ENCODE measurements at places on chromosomes 3 and 15.

DNA sequence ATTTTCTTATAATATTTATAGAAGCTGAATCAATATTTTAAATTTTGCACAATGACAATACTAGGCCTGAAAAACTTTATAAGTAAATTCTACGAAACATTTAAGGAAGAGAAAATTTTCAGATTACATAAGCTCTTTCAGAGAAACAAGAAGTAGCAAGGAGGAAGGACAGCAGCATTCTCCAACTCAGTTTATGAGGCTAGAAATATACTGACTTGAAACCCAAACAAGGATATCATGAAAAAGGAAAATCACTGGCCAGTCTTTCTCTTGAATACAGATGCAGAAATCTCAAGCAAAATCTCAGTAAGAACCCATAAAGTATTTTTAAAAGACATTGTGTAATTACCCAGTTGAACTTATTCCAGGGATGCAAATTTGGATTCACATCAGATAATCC, 121.3 kb downstream of the STAC start:
- DNase-seq: no peak

DNA sequence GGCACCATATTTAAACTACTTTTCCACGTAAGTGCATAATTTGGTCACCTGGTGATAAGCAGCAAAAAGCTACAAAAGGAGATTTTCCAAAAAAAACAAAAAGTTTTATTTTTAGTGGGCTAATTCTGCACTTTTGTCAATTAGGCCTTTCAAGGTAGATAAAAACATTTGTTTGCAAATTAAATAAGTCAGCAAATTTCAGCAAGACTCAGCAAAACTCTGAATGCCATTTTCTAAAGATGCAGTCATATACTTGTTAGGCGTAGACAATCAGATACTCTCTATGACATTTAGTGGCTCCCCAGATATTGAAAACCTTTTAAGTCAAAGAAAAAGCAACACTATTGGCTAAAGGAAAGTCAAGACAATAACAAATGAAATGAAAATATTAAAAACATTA, 400.2 kb upstream of the GOLIM4 start:
- no peak for DNase-seq

- no peak for DNase-seq
These were observed 664.0 kb upstream of the SGO1 start for GRCh38 chr3:20849975-20850374.

DNA sequence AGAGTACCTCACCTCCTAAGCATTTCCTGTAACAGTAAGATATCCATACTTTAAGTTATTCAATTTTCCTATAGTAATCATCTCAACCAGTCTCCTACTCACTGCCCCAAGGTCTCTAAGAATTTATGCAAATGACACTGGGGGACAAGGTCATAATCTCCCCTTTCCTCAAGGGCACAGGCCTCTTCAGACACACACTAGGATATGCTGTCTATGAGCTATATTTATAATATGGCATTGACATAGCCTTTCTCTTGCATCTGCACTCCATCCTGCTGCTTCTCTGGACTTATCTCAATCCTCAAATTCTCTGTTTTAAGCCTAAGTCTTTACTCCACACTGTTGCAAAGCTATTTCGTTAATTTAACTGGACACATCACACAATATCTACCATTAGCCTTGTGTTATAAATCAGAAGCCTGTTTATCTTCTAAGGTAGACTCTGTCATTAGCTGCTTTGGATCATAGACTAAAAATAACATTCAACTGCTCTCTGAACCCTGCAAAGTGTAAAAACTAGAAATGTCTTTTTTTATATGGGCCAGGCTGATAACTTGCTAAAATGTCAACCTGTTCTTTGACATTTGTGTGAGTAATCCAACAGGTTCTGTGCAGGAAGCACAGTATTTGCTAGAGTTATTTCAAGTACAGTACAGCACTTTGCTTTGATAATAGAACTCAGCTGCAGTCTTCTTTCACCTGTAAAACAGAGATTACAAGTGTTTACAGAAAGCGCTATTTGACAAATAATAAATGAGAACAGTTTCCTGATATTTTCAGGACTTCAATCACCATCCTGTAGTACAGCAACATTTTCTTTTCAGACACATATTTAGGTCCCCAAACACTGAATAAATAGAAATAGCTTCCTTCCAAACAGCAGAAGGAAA, 17.8 kb upstream of the SEC62 start:
- no peak for DNase-seq

DNA sequence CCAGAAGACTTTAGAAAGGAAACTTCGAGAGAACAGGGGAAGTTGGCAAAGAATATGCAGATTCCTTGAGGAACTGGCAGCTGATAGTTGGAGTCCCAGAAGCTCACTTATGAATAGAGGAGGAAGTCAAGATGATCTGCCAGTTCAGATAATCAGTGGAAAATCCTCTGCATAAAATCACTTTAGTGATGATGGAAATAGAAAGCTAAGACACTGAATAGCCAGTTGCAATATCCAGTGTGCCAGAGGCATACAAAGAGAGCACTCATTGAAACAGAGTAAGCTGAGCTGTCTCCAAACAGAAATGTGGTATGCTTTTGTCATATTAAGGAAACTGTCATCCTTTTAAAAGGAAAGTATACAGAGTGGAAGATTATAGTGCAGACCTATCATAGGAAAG, 1207.6 kb downstream of the OTOL1 start:
- no peak for DNase-seq

DNA sequence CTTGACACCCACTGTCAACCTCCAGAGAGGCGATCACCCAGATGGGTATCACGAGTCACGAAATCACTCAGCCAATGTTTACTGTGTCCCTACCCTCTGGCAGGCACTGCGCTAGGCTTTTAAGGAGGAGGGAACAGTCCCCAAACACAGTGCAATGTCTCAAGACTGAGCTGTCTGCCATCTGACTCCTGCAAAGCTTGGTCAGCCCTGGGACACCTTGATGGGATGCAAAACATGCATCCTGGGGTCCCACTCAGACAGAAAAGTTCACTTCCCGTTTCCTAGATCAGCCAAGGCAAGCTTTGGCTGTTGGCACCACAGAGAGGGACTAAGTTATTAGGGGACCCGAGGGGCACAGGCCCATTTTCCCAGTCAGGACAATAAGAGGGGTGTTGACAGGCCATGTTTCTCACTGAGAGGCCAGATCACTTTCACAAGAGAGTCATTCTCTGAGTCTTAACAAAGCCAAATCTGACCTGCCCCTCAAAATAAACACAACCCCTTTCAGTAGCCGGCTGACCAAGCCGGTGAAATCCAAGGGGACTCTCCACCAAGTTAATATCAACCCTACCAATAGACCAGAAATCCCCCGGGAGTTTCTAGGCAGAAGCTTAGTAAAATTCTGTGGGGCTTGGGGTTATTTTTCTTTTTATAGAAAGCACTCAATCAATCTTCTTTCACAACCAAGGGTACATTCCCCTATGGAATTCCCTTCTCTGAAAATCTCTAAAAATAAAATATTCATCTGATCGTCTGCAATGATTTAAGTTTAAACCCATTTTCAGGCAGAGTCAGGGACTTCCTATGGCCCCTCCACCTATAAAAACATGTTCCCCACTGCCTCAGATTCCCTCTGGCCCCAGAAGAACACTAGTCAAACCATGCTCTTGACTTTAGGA, 3.5 kb downstream of the RFTN1 start:
- DNase-seq: no peak

DNA sequence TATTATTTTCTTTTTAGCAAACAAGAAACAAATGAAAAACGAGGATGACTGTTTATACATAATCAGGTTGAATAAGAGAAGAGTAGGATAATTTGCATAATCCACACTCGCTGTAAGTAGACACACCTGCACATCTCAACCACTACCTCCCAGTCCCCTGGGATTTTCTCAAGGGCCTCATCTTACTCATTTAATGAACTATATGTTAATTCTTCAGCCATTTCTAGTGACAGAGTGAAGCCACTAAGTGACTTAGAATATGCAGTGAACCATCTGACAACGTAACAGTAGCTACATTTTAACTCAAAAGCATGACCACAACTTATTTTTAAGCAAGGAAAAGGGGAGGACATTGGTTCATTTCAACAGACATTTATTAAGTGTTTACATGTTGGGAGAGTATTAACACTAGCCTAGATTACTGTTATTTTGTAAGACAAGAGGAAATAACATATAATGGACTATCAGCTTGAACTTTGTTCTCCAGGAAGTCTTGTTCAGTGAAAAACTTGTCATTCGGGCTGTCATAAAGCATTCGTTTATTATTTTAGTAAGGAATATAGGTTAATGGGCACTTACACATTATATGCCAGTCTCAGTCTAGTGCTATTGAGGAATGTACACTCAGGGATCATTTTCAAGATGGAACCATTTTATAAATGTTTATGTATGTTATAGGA, 173.0 kb upstream of the ROBO2 start:
- DNase-seq: no peak

DNA sequence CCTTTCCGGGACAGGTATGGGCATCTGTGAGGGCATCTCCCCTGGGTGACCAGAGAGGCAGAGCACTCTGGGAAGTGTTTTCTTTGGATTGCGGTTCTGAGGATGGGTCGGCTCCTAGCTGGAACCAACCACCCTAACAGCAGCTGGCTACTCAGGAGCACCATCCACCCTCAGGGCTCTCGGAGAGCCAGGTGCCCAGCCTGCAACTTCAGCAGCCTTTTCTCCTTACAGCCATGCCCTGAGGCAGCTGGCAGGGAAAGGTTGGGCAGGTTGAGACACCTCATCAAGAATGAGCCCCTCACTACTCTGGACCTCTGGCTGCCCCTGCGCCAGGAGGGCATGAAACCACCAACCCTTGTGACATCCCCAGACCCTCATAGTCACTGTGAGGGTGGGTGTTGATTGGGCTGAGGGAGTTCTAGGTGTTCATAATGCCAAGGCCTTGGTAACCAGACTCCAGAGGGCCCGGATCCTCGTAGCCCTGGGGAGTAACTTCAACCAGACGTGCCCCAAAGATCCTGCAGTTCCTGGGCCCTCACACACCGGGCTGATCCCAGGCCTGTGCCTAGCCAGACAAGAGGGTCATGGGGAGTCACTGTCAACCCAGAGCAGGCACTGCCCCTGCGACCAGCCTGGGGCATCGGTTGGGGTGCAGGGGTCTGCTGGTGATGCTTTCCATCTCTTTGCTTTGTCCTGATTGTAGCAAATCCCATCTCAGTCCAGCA, 114.4 kb upstream of the ABHD17C start:
- no peak for DNase-seq

DNA sequence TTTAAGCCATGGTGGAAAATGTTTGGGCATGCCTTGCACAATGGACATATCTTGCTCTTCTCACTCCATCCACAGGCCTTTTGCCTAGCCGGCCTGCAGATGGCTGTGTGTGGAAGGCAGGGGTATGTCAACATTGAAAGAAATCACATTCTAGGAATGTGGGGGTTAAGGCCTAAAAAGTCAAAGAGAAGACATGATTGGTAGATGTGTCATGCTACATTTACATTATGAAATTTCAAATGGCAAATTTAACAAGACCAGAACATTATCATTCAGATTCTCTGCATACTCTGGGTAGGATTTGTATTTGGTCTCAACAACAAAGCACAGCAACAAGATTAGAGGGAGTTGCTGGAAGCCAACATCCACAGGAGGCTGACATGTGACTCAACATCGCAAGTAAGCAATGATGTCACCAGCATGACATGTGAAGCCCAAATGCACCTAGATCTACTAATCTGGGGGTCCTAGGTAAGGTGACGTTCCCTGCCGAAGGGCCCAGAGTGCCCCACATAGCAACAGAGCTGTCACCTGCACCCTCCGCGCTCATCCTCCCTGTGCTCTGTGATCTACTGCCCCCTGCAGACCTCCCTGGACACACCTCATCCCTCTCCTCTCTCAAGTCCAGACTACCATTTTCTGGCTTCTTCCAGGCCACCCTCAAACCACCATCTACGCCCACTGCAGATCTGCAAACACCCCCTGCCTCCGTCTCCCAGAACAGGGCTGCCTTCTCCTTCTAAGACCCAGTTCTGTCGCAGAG, 39.4 kb downstream of the CLDN18 start:
- DNase-seq: peak; percentile 17

GRCh38 chr3:31178467-31178866, 284.0 kb upstream of the GADL1 start:
- DNase-seq: no peak

DNA sequence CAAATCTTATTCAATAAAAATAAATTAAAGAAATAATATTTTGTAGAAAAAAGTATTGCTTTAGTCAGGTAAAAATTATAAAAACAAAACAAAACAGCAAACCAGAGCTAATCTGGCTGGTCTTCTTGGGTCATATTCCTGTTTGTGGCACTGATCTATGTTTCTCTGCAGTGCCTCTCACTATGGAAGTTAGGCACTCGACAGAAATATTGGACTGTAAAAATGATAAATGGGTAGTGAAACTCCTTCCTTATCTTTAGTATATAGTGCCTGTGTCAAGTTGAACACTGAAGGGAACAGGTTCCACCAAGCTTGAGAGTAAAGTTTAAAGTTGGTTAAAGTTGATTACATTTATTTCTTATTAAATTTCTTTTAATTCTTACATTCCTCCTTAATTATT, 1195.6 kb upstream of the GBE1 start:
- no peak for DNase-seq

GRCh38 chr3:128524374-128525299, 31.6 kb upstream of the GATA2 start:
- no peak for DNase-seq

DNA sequence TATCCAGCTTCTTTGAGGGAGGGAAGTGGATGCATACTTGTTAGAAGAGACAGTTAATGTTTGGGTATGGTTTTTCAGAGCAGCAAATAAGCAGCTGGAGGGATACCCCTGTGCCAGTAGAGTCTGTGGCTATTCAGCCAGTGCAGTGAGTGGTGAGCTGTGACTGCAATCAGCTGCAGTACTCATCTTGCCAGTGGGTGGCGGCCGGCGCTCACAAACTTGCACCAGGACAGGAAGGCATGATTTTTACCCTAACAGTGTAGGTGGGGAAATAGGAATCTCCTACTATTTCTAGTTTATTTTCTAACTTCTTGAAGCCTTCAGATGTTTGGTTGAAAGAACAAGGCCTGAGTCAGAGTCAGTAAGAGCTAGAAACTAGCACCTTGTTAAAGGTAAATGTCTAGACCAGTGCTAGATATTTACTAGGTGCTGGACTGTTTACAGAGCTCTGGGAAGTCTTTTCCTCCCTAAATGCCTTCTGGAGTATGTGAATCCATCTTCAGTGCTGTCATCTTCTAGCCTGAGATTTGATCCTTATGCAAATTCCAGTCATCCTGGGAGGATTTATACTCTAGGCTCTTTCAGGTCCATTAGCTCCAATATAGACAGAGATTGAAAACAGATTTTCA, 23.6 kb downstream of the TIMP4 start:
- peak; percentile 61 for DNase-seq

- peak; percentile 46 for DNase-seq
These were observed 1.0 kb downstream of the PAK2 start for GRCh38 chr3:196740481-196741248.

GRCh38 chr3:101495552-101495951, 17.5 kb downstream of the SENP7 start:
- no peak for DNase-seq

- DNase-seq: peak; percentile 34
These were observed 45.0 kb upstream of the CD96 start for GRCh38 chr3:111496894-111497559.

DNA sequence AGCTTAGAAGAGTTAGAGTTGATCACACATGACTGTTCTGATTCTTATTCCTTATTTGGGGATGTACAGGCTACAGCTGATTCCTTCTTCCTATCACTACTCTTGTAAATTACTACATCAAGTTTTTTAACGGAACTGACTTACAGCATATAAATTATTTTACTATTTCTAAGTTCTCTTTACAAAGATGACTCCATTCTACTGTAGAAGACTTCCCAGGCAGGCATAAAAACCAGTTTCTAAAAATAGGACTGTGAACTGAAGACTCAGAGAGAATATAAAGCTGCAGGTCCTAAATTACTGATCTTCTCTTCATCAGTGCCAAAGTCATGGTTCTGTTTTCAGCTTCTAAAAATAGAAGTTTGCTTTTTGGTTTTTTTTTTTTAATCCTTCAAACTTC, 38.9 kb downstream of the ANO10 start:
- DNase-seq: no peak
